Neural crest cell (in vitro differentiated cells): ENCODE measurements at places on chromosomes 1 and 21. TPM values are rescaled to one million over a fixed set of nuclear protein-coding genes. Genes with fewer than 3 reads are reported as not detected.

- no peak for DNase-seq
These were observed 9.8 kb downstream of the BARHL2 start for GRCh38 chr1:90707363-90707710.

GRCh38 chr1:104463126-104463697 lies 713.5 kb downstream of the AMY1C start:
- no peak for DNase-seq

NBPF6 gene
- not detected in 2 replicates for total RNA-seq

TMEM240 gene
- 13.4 and 16.9 TPM in 2 replicates for total RNA-seq

OR2AK2 gene
- total RNA-seq = not detected in 2 replicates
